ENCODE measurements at places on chromosomes 16 and 17.

DNA sequence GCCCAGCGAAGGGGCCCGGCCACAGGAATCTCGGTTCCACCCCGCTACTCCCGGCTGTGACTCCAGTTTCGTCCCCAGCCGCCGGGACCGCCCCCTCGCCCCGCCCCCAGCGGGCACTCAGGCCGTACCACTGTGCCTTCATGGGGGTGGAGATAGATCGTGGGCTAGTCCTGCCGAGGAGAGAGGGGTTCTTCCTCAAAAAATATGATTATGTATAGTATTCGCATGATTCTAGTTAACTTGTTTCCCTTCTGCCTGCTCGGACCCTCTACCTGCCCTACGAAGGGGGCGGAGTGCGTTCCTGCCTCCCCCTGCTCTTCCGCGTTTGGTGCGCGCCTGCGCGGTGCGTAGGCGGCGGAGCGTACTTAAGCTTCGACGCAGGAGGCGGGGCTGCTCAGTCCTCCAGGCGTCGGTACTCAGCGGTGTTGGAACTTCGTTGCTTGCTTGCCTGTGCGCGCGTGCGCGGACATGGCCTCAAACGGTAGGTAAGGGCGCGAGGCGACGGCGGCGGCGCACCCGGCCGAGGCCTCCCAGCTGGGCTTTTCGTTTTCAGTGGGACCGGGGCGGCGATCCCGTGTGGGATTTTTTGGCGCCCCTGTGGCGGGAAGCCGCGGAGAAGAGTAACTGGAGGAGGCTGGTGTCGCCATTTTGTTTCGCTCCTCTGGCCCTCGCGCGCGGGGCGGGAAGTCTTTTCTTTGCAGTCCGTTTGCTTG, at the start of gene FUS:
Gene FUS (plus strand): TSS at position 393 of the 713 bp plus-strand sequence. CDS start 76 bp downstream, at position 469.
- peak; percentile 95 for DNase-seq

GRCh38 chr16:820748-821147, 20.2 kb upstream of the GNG13 start:
- no peak for DNase-seq

GRCh38 chr16:74321356-74321755, 24.7 kb downstream of the PSMD7 start:
- no peak for DNase-seq

DNA sequence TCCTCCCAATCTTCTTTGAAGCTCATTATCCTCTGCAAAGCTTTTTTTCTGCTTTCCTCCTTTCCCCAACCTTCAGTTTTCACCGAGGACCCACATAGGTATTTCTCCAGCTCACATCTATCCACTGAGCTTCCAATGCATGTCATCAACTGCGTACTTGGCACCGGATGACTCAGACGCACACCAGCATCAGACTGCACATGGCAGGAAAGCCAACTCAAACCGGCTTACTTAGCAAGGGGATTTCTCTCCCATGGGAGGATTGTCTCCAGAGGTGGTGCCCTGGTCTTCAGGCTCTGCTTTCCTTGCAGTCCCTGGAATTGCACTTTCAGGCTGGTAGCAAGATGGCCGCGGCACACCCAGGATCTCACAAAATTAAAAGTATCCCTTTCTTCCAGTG, 1.7 kb upstream of the AKTIP start:
- no peak for DNase-seq

DNA sequence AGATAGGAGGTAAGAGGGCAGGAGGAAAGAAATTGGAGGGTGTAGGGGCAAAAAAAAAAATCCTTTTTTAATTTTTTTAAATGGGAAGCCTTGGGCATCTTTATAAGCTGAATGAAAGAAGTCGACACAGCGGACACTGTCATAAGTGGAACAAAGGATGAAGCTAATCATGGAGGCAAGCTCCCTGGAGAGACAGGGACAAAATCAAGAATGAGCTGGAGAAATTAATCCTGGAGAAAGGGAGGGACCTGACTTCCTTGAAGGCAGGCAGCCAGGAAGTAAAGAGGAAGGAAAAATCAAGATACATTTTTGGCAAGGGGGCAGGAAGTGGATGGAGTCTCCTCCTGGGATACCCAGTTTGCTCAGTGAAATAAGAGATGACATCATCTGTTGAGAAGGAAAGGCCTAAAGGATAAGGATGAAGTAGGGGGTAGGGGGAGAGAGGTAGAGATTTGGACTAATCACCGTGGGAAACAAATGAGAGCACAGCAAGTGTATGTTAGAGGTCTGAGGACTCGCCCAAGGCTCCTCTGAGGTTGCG, 179.3 kb downstream of the SLC39A11 start:
- DNase-seq: no peak

GRCh38 chr16:10370096-10370726, 15.7 kb upstream of the ATF7IP2 start:
- no peak for DNase-seq

- no peak for DNase-seq
Measured at GRCh38 chr16:27879601-27880247, 183.8 kb downstream of the GSG1L start.

GRCh38 chr16:49663081-49664065, 192.5 kb downstream of the ZNF423 start:
- DNase-seq: no peak

DNA sequence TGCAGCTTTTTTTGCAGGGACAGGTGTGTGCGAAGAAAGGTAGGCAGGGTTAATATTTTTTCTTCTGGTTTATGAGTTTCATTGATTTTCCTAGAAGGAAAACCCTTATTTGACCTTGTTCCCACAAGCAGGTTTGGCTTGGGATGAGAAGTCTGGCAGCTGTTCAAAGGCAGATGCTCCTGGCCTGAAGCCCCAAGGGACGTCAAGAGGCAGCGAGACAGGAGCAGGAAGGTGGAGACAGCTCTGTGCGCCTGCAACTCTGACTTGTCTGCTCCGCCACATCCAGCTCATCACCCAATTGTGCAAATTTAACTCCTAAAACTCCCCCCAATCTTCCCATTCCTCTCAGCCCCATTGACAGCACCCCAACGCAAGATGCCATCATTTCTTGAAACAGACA, 136.8 kb upstream of the XYLT1 start:
- no peak for DNase-seq

- DNase-seq: peak; percentile 52
Measured at GRCh38 chr16:69131167-69131838, 1.1 kb downstream of the CHTF8 start.

GRCh38 chr16:65660390-65660789, 538.5 kb upstream of the CDH11 start:
- no peak for DNase-seq

DNA sequence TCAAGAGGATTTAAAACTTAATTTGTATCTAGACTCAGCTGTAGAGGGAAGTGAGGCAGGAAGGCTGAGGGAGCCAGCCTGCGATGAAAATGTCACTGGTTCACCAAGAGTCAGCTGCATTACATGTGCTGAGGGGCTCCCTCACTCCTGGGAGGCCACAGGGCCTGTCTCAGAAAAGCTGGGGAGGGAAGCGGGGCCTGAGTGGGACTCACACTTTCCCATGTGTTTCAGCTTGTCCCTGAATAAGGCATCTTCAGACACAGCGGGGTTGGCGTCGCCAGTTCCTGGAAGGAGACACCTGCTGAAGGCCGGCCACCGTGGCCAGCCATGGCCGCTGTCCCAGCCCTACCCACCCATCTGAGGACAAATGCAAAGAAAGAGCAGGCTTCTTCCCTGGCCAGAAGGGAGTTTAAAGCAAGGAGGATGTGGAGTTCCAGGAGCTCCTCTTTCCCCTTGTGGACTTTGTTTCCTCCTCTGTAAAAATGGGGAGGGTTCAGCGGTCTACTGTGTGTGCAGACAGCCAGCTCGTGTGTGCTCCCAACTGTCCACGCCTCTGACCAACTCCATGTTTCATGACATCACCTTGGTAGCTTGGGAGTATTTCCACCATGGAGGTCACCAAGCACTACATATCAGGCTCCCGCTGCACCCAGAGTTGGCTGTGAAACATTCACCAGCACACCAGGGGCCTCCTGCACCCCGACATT, 19.2 kb upstream of the MRPS23 start:
- no peak for DNase-seq

GRCh38 chr17:22217135-22217534, 524.8 kb downstream of the KCNJ18 start:
- no peak for DNase-seq

GRCh38 chr16:70457446-70458166, 3.2 kb downstream of the FCSK start:
- DNase-seq: no peak

DNA sequence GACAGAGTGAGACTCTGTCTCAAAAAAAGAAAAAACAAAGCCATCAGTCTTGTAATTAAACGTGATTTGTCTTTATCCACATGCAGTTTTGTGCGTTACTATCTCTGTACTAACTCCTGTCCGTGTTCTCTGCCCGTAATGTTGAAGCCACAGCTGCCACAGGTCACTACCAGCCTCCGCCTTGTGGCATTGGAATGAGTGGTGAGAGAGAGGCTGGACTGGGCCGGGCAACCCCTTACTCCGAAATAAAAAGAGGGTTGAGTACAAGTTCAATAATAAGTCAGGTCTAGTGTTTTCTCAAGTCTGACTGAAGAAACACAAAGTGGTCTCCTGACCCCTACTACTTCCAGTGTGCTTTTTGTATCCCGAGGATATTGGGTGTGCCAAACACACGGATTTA, 5.4 kb downstream of the DNAJA3 start:
- DNase-seq: no peak

DNA sequence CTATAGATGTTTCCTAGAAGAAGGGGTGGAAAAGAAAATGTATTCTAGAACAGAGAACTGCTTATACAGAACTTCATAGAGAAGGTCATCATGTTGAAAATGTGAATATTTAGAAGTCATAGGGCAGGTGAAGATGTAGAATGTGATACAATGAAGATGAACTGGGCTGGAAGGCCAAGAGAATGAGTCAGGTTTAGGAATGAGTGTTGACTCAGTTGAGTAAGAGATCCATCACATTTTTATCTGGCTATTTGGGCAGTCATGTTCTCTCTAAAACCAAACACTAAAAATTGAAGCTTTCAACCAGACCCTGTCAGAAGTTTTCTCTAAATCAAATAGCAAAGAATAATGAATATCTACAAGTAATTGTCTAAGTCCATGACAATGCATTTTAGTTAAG, 660.5 kb downstream of the KCNJ2 start:
- no peak for DNase-seq

DNA sequence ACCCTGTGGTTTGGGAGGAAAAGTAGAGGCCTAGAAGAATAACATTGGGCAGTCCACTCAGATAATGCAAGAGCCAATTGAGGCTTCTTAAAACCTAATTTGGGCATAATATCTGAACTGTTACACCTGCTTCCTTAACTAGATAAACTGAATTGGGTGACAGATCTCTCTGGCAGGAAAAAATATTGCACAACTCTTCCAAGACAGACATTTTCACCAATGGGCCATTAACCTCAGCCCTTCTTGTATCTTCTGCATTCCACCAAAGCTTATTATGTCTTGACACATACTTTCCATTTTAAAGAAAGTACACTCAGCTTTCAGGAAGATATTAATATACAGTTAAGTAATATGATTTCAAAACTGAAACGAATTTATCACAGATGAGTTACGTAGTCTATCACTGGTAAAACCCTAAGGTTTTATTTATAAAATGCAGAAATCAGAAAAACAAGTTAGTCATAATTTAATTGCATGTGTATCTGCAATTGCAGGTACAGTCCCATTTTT, 79.9 kb upstream of the MON1B start:
- DNase-seq: no peak

GRCh38 chr17:1166276-1166675, 13.5 kb downstream of the ABR start:
- DNase-seq: no peak

DNA sequence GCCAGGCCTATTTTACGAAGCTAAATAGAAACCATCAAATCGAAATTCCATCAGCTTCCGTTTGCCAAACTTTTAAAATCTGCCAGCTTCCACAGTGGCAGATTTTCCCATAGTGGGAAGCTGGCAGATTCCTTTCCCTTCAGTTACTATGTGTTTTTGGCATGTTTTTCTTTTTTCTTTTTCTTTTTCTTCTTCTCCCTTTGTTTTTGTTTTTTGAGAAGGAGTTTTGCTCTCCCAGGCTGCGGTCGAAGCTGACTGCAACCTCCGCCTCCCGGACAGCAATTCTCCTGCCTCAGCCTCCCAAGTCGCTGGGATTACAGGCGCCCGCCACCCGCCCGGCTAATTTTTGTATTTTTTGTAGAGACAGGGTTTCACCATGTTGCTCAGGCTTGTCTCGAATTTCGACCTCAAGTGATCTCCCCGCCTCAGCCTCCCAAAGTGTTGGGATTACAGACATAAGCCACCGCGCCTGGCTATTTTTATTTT, 684 bp upstream of the CWC25 start:
- DNase-seq: no peak

DNA sequence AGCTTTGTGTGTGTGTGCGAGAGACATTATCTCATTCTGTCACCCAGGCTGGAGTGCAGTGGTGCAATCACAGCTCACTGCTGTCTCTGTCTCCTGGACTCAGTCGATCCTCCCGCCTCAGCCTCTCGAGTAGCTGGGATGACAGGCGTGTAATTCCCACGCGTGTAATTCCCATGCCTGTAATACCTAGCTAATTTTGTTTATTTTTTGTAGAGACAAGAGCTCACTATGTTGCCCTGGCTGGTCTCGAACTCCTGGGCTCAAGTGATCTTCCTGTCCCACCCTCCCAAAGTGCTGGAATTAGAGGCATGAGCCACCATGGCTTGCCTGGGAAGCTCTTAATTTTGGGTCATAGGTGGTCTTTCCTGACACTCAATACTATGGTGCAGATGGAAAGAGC, 205.3 kb upstream of the TNRC6C start:
- peak; percentile 21 for DNase-seq

DNA sequence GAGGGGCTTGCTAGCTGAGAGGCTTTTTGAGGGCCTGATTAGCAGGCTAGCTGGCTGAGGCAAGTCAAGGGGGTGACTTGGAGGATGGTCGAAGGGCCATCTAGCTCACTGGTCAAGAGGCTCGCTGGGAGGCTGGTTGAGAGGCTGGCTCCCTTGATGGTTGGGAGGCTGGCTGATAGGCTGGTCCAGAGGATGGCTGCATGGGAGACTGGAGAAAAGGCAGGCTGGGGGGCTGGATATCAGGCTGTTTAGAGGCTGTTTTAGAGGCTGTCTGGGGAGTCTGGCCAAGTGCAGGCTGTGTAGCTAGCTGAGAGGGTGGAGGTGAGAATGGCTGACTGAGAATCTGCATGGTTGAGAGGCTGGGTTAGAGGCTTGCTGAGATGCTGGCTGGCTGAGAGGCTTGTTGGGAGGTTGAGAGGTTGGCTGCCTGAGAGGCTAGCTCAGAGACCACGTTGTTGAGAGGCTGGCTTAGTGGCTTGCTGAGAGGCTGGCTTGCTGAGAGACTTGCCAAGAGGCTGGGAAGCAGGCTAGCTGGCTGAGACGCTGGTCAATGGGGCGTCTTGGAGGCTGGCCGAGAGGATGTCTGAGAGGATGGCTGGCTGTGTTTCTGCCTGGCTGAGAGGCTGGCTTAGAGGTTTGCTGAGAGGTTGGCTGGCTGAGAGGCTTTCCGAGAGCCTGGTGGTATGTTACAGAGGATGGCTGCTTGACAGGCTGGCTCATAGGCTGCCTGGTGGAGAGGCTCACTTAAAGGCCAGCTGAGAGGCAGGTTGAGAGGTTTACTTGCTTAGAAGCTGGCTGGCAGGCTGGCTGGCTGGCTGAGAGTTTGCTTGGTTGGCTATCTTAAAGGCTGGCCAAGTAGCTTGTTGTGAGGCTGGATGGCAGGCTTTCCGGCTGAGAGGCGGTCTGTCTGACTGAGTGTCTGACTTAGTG, 36.6 kb upstream of the ACSM2B start:
- no peak for DNase-seq

Data from suprapubic skin (tissue), 4 donors.